ENCODE measurements at places on chromosomes 2 and 18.
A peak's percentile ranks its signal among the peaks of the same experiment; 100 is the strongest.

- no peak for DNase-seq
These were observed 131.0 kb downstream of the SNTG2 start for GRCh38 chr2:1081451-1082225.

- no peak for DNase-seq
These were observed 166.1 kb downstream of the SMAD7 start for GRCh38 chr18:48784656-48785055.

GRCh38 chr2:227772932-227773331 is 27.2 kb downstream of the SCYGR8 start:
- DNase-seq = no peak

DNA sequence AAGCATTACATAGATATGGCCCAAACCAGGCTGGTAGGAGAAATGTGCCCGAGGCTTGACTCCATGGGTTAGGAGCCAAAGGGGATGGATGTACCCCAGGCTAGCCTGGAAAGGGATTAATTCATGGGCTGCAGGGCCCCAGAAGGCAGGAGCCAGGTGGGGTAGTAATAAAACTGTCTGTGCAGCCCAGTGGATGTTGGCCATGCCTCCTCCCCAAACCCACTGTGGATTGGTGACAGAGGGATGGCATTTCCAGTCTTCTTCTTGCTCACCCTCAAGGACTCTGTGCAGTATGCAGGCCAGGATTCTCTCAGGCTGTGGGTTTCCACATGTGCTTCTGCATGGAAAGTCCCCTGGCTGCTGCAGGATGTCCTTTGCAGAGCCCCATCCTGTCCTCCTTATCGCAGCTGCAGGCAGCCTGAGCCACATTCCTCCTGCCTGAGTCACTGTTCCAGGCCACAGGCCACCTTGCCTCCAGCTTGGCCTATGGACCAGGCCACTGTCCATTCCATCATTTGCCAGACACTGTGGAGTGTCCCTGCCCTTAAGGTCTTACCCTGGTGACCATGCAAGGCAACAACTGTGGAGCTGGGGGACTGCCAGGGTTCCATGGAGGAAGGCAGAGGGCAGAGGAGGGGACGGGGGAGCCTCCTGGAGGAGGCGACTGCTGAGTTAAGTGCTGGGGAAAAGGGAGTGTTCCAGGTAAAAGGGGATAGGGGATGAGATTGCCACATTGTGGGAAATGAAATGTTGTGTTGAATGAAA is 38.9 kb downstream of the INO80C start:
- DNase-seq = no peak

DNA sequence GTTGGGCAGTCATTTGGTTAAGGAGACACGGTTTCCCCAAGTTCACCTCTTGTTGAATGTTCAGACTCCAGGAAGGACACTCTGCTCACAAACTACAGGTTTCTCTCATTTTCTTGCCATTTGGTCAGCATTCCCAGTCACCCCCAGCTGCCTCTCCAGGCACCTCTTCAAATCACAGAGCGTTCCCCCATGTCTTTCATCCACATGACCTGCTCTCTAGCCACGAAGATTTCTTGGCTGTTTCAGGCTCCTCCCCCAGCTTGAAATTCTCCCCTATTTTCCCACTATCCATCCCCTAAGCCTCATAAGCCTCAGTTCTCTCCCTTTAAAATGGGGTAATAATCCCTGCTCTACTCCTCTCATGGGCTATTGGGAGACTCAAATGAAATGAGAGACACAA is 89.1 kb upstream of the RTN4 start:
- DNase-seq = no peak

GRCh38 chr18:7224198-7224597 is 6.7 kb upstream of the LRRC30 start:
- DNase-seq = no peak

DNA sequence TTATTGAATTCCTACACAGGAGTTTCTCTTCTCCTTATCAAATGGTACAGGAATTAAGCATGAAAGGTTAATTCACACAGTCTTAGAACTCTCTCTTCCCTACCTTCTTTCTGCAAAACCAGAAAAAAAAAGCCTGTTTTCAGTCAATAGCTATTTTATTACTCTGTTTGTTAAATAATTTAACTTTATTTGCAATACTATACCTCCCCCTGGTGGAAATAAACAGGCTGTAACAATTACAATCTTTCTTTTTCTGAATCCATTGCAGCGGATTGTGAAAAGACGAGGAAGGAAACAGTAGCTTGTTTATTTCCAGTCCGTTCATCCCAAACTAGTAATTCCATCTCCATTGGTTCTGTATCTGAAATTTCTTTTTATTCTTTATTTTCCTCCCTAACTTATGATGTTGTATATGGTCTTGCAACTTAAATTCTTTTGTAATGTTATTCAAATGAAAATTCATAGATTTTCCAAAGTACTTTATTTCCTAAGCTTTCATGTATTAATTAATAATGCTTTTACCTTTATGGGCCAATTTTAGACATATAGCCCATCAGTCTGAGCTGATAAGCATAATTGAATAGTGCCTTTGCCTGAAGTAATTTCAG is 165.2 kb downstream of the SH3BP4 start:
- no peak for DNase-seq

DNA sequence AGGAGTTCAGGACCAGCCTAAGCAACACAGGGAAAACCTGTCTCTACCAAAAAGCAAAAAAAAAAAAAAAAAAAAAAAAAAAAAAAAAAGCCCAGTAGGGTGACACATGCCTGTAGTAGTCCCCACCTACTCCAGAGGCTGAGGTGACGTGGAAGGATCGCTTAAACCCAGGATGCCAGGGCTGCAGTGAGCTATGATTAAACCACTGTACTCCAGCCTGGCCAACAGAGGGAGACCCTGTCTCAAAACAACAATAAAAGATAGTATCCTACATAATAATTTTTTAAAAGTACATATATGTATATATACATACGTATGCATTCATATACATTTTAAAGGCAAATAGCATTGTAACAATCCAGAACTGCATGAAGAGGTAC is 51.7 kb downstream of the SOS1 start:
- DNase-seq = peak; percentile 47

- no peak for DNase-seq
These were observed 13.1 kb downstream of the CHST10 start for GRCh38 chr2:100404411-100404810.

DNA sequence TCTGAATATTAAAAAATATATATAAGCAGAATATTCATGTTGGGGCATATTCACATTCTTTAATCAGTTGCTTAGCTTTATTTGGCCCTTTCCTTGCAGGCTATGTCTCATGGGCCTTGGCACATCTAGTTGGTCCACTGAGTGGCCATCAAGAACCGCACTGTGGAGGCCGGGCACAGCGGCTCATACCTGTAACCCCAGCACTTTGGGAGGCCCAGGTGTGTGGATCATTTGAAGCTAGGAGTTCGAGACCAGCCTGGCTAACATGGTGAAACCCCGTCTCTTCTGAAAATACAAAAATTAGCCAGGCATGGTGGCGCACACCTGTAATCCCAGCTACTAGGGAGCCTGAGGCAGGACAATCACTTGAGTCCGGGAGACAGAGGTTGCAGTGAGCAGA is 127.6 kb upstream of the TANK start:
- no peak for DNase-seq

GRCh38 chr2:30541680-30542079 is 94.6 kb downstream of the LCLAT1 start:
- DNase-seq = no peak

- no peak for DNase-seq
These were observed 26.4 kb downstream of the EPG5 start for GRCh38 chr18:45940724-45941123.

GRCh38 chr2:225998653-225999052 is 599.1 kb downstream of the NYAP2 start:
- no peak for DNase-seq

- DNase-seq = no peak
These were observed 6.0 kb downstream of the GAREM2 start for GRCh38 chr2:26178746-26179436.

- no peak for DNase-seq
These were observed 180.1 kb downstream of the CDH2 start for GRCh38 chr18:27996801-27997272.

GRCh38 chr2:61016392-61017002 is 1.0 kb upstream of the PEX13 start:
- DNase-seq = peak; percentile 73

DNA sequence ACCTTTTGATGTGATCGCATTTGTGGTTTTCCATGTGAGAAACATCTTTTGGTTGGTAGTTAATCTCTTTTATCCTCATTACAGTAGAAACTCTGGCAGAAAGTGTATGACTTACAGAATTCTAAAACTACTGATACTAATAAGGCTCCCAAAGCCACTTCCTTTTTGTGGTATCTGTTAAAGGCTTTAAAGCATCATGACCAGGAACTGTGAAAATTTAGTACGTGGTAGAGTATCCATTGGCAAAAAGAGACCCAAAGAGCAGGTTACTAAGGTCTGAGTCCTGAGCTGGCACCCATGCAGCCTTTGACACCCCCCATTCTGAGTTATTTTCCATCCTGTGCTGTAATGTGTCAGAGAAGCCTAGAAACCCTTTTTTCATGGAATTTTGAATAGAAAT is 94.5 kb downstream of the DPP4 start:
- no peak for DNase-seq

DNA sequence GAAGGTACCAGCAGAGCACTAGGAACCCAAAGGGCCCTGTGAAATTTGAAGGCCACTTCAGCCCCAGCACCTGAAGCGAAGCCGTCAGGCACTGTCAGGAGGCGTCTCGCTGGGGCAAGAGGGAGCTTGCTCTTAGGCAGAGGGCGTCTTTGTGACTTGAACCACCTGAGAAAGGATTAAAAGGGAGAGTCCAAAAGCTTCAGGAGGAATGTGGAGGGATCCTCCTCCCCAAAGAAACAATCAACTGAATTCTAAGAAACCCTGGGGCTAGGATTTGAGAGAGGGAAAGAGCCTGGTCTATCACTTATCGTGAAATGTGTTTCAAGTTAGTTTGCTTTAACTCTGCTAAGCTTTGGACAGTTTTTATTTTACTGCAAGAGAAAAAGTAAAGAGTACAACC is 324.9 kb upstream of the SOX11 start:
- no peak for DNase-seq

DNA sequence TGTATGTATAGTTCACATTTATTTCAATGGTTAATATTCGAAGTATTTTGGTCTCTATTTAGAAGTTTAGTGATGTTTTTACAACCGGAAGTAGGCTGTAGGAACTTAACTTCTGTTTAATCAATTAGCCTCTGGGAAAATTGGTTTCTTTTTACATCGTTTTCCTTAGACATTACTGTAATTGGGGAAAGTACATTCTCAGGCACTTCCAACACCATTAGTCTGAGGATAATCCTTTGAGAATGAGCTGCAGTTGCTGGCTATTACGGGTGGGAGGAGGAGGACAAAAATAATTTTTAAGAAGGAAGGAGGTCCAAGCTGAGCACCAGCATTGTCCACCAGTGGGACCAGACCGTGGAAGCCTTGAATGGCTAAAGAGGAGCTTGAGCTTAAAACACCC is 70.4 kb upstream of the ST3GAL5 start:
- DNase-seq = no peak

DNA sequence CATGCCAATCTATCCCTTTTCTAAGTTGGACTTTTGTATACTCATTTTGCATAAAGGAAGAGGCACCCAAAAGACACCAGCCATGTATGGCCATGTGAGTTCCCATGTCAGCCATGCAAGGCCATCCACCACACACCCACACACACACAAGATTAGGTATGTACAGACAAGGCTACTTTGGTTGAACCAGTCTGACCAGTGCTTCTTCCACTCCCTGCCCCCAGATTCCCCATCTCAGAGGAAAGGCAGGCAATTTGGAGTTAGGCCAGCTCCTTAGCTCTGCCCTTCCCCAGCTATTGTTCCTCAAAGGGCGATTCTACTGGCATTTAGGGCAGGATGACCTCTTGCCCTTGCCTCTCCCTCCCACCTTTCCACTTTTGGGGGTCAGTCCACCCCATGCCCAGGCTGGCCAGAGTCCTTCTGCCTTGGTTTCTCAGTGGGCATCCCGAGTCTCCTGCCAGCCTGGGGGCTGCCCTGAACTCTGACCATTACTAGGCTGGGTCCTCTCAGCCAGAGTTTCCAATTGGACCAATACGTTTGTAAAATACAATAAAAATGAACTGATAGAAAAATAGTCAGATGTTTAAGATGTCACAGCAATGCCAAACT is 101.1 kb downstream of the ZBTB7C start:
- DNase-seq = no peak

DNA sequence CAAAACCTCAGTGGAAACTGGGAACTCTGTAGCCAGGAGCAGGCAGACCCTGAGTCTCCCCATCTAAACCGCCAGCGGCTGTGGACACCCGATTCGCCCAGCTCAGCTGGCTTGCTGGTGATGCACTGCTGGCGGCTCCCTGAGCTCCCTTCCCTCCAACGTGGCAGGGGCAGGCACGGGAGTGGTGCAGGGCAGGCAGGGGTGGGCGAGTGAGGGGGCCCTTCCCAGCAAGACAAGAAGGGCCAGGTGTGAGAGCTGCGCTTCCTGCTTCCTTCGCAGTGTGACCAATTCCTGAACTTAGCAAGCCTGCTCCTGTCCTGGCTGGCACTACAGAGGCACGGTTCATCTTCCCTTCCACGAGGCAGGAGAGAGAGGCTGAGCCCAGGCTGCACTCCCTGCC is 12.3 kb upstream of the SEMA4C start:
- no peak for DNase-seq

- no peak for DNase-seq
These were observed 37.4 kb downstream of the KLHL29 start for GRCh38 chr2:23422089-23423061.

GRCh38 chr2:230575642-230576324 is 136.9 kb upstream of the CAB39 start:
- DNase-seq = peak; percentile 42

- DNase-seq = no peak
These were observed 267.7 kb downstream of the NBAS start for GRCh38 chr2:15293262-15293937.

GRCh38 chr2:239600650-239601049 is 199.8 kb upstream of the HDAC4 start:
- no peak for DNase-seq

DNA sequence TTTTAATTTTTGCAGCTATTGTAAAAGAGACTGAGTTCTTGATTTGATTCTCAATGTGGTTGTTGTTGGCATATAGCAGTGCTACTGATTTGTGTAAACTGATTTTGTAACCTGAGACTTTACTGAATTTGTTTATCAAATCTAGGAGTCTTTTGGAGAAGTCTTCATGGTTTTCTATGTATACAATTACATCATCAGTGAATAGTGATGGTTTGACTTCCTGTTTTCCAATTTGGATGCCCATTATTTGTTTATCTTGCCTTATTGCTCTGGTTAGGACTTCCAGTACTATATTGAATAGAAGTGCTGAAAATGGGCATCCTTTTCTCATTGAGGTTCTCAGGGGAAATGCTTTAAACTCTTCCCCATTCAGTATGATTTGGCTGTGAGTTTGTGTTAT is 99.7 kb downstream of the GULP1 start:
- no peak for DNase-seq

DNA sequence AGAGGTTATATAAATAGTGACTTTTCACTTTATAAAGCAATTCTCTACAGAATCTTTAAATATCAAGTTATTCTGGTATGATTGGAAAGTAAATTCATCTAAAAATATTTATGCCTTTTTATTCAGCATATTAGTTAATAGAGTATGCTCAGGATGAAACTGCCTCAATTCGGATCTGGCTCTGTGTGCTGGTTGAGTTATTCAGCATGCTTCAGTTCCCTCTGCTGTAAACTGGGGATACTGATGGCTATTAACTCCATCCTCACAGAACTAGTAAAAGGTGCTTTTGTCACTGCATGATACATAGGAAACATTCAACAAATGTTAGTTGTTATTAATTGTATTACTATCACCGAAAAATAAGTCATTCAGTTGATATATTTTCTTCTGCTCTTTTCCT is 250.3 kb downstream of the NRXN1 start:
- DNase-seq = no peak

GRCh38 chr2:56624181-56624580 is 440.4 kb downstream of the CCDC85A start:
- DNase-seq = no peak

Measured in activated CD4-positive, alpha-beta T cell treated with anti-CD3 and anti-CD28 coated beads for 48 hours (primary cell).